Activated B cell treated with CpG ODN at 0.5 μM for 24 hours (primary cell): ENCODE measurements at places on chromosomes 5 and 9. TPM values are rescaled to one million over a fixed set of nuclear protein-coding genes. Genes with fewer than 3 reads are reported as not detected.

SMIM33 gene
- total RNA-seq, result not detected in 2 replicates

DNA sequence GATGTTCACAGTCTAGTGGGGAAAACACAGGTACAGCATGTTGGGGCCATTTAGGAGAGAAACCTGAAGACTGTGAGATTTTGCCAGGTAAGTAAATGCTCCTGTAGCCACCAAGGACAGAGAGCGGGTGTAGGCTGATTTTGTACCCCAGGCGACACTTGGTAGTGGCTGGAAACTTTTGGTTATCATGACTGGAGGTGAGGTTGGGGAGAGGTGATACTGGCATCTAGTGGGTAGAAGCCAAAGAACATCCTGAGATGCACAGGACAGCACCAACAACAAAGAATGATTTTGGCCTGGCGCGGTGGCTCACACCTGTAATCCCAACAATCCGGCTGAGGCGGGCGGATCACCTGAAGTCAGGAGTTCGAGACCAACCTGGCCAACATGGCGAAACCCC is 38.8 kb upstream of the PWWP2A start:
- peaks cover 5% of the 10 kb centered on the region for H3K27me3 ChIP-seq
- H3K4me3 ChIP-seq, result no peak overlapping the region
- no peaks in the 10 kb centered on the region for H3K36me3 ChIP-seq

LECT2 gene
- not detected in 2 replicates for total RNA-seq

ALDH7A1 gene
- 0.95 and 1.8 TPM in 2 replicates for total RNA-seq

GRCh38 chr5:102623329-102624065 is 124.7 kb upstream of the SLCO6A1 start:
- peaks cover 2% of the 10 kb centered on the region for H3K4me1 ChIP-seq
- no peaks in the 10 kb centered on the region for H3K36me3 ChIP-seq
- no peak overlapping the region for H3K4me3 ChIP-seq

STPG3 gene
- 0.37 TPM in 1 of 2 replicates, not detected in the other for total RNA-seq

- no peak for DNase-seq
- peaks cover 54% of the 10 kb centered on the region for H3K36me3 ChIP-seq
- peak overlapping the region; percentile 79 for H3K27ac ChIP-seq
- H3K27me3 ChIP-seq, result no peaks in the 10 kb centered on the region
- H3K4me3 ChIP-seq, result no peak overlapping the region
- H3K4me1 ChIP-seq, result peaks cover 33% of the 10 kb centered on the region
Observed at GRCh38 chr9:104784098-104784497, 20.2 kb downstream of the NIPSNAP3B start.

PCYOX1L gene
- total RNA-seq, result 6.1 and 9.2 TPM in 2 replicates

DNA sequence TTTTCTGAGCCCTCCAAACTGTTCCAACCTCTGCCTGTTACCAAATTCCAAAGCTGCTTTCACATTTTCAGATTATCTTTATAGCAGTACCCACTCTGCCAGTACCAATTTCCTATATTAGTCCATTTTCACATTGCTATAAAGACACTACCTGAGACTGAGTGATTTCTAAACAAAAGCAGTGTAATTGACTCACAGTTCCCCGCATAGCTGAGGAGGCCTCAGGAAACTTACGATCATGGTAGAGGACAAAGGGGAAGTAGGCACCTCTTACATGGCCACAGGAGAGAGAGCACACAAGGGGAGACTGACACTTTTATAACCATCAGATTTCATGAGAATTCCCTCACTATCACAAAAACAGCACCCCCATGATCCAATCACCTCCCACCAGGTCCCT is 105.0 kb downstream of the DTWD2 start:
- H3K4me3 ChIP-seq, result no peak overlapping the region
- no peaks in the 10 kb centered on the region for H3K27me3 ChIP-seq
- H3K27ac ChIP-seq, result no peak overlapping the region
- peaks cover 9% of the 10 kb centered on the region for H3K36me3 ChIP-seq
- no peak for DNase-seq

DNA sequence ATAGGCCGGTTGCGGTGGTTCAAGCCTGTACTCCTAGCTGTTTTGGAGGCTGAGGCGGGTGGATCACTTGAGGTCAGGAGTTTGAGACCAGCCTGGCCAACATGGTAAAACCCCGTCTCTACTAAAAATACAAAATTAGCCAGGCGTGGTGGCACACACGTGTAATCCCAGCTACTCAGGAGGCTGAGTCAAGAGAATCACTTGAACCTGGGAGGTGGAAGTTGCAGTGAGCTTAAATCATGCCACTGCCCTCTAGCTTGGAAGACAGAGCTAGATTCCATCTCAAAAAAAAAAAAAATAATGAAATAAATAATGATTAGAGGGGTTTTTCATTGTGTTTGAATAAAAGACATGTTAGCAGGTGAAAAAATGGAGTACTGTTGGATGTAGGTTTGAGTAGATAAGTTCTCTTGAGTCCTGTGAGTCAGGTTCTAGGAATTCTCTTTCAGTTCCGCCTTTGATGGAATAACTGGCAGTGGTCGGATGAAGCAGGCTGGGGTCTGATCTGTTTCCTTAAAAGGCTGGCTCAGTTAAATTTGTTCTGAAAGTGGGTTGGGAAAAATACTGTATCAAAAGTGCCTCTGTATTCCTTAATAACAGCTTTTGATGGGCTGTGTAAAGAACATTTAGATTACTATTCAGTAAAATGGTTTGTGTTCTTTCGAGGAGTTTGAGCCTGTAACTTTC is 73.2 kb downstream of the AOPEP start:
- no peak overlapping the region for H3K27ac ChIP-seq
- no peak for DNase-seq
- peaks cover 2% of the 10 kb centered on the region for H3K4me1 ChIP-seq

DNA sequence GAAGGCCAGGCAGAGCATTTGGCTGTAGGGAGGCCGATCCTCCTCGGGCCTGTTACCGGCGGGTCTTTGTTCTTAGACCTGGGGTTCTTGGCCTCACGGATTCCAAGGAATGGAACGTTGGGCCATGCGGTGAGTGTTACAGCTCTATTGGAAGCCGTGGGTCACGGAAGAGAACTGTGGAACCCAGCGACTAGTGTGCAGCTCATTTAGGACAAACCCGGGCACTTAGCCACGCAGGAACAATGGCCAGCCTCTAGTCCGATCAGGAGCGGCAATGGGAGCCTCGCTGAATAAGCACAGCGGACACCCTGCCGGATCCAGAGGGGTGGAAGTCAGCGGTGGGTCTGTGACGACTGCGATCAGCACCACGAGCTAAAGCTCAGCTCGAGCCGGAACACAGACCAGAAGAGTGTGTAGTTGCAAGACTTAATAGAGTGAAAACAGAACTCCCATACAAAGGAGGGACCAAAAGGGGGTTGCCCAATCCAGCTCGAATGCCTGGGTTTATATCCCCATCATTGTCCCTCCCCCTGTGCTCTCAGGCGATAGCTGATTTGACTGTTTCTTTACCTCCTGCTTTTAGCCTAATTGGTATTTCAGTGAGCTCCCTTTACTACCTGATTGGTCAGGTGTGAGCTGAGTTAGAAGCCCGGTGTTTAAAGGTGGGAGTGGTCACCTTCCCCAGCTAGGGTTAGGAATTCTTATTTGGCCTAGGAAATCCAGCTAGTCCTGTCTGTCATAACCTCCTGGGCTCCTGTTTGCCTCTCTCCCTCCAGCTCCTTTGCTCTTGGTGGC is 53.7 kb upstream of the RPL26L1 start:
- no peak for DNase-seq
- peaks cover 9% of the 10 kb centered on the region for H3K4me1 ChIP-seq
- H3K27me3 ChIP-seq, result no peaks in the 10 kb centered on the region
- H3K4me3 ChIP-seq, result no peak overlapping the region

GRCh38 chr9:125659954-125660353 is 47.1 kb downstream of the MAPKAP1 start:
- no peak overlapping the region for H3K27ac ChIP-seq
- peaks cover 41% of the 10 kb centered on the region for H3K36me3 ChIP-seq
- peaks cover 5% of the 10 kb centered on the region for H3K4me1 ChIP-seq
- no peak for DNase-seq
- no peaks in the 10 kb centered on the region for H3K27me3 ChIP-seq

GRCh38 chr9:2489838-2490314 is 131.7 kb upstream of the VLDLR start:
- no peak for DNase-seq
- H3K27ac ChIP-seq, result no peak overlapping the region
- H3K4me3 ChIP-seq, result no peak overlapping the region
- no peaks in the 10 kb centered on the region for H3K4me1 ChIP-seq
- no peaks in the 10 kb centered on the region for H3K36me3 ChIP-seq
- H3K27me3 ChIP-seq, result peaks cover 6% of the 10 kb centered on the region

- no peak overlapping the region for H3K27ac ChIP-seq
- no peaks in the 10 kb centered on the region for H3K36me3 ChIP-seq
- no peak for DNase-seq
- no peaks in the 10 kb centered on the region for H3K27me3 ChIP-seq
- H3K4me3 ChIP-seq, result no peak overlapping the region
Observed at GRCh38 chr5:133924221-133924920, 44.1 kb downstream of the C5orf15 start.

GRCh38 chr5:44089424-44090144 is 299.6 kb downstream of the FGF10 start:
- DNase-seq, result no peak
- no peaks in the 10 kb centered on the region for H3K27me3 ChIP-seq
- no peak overlapping the region for H3K4me3 ChIP-seq
- H3K36me3 ChIP-seq, result no peaks in the 10 kb centered on the region
- H3K4me1 ChIP-seq, result no peaks in the 10 kb centered on the region
- H3K27ac ChIP-seq, result no peak overlapping the region

DNA sequence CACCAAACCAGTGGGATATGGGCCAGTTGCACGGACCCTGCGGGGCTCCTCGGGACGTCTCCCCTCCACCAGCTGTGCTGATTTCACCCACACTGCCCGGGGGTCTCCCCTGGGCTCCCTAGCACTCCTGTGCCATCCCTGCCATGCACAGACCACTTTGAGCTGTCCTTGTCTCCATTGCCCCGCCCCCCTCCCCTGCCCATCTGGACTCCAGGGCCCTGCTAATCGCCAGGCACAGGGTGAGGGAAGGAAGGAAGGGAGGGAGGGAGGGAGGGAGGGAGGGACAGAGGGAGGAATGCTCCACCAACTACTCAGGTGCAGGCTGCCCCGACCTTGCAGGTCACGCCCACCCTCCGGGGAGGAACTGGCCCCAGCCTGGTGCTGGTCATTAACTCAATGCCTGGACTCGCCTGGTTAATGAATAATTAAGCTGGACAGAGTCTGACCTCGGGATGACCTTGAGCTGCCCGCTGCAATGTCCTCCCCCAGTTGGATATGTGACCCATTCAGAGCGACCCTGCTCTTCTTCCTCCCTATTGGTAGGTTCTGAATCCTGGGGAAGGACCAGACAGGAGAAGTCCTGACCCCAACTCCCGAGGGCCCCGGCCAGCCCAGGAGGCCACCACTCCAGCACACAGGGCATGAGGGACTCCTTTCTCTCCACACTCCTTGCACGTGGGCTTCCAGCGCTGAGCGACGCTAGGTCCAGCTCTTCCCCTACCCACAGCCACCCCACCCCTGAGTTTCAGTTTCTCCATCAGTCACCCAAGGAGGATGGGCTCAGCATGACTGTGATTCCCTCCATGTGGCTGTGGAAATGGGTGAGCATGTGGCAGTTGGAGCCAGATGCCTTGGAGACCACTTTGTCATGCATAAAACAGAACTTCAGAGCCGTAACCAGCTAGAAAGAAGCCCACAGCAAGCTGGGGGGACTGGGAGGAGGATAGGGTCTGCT is 62.1 kb downstream of the C9orf50 start:
- peaks cover 14% of the 10 kb centered on the region for H3K27me3 ChIP-seq
- H3K36me3 ChIP-seq, result no peaks in the 10 kb centered on the region
- H3K27ac ChIP-seq, result no peak overlapping the region
- H3K4me3 ChIP-seq, result no peak overlapping the region
- no peak for DNase-seq

GRCh38 chr5:168088410-168089173 is 202.9 kb upstream of the WWC1 start:
- no peak overlapping the region for H3K27ac ChIP-seq
- H3K27me3 ChIP-seq, result no peaks in the 10 kb centered on the region
- DNase-seq, result no peak

DNA sequence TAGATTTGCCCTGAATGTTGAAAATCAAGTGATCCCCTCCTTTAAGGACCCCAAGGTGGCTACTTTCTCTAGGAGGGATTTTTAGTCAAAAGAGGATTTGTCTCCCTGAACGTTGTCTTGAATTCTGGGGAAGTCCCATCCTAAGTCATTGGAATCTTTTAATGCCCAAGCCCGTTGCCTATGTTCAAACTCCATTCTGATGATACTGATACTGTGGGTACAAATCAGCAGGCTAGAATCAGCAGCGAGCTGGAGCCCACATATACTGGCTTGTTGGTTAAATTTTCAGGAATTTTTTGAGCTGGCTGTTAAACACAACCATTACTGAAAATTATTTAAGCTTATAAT is 22.4 kb upstream of the TNFSF15 start:
- H3K27me3 ChIP-seq, result peaks cover 4% of the 10 kb centered on the region
- DNase-seq, result no peak
- H3K4me3 ChIP-seq, result no peak overlapping the region

GRCh38 chr9:115328228-115328627 is 210.3 kb upstream of the TNC start:
- no peak overlapping the region for H3K27ac ChIP-seq
- no peaks in the 10 kb centered on the region for H3K27me3 ChIP-seq
- no peaks in the 10 kb centered on the region for H3K36me3 ChIP-seq
- H3K4me3 ChIP-seq, result no peak overlapping the region
- H3K4me1 ChIP-seq, result no peaks in the 10 kb centered on the region
- no peak for DNase-seq

DNA sequence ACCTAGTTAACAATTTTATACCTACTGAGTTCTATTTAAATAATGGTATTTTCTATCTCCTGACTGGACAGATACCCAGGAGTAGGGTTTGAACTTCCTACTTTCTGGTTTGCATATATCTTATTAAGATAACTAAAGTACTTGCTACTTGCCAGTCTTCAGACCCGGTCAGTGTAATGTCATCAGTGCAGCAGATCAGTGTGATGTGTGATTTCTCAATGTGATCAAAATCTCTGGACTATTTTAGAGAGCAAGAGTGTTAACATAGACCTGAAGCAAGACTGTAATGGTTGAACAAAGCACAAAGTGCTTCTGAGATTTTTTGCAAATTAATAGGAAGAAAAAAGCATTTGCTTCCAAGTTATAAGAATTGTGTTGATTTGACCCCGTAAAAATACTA is 6.8 kb downstream of the TMEM38B start:
- no peak overlapping the region for H3K4me3 ChIP-seq
- H3K27ac ChIP-seq, result no peak overlapping the region
- peaks cover 26% of the 10 kb centered on the region for H3K4me1 ChIP-seq
- no peak for DNase-seq
- H3K27me3 ChIP-seq, result no peaks in the 10 kb centered on the region
- H3K36me3 ChIP-seq, result peaks cover 1% of the 10 kb centered on the region

- no peak overlapping the region for H3K4me3 ChIP-seq
- no peaks in the 10 kb centered on the region for H3K36me3 ChIP-seq
- no peak for DNase-seq
- no peaks in the 10 kb centered on the region for H3K4me1 ChIP-seq
- H3K27ac ChIP-seq, result no peak overlapping the region
- no peaks in the 10 kb centered on the region for H3K27me3 ChIP-seq
Observed at GRCh38 chr5:150562832-150563231, 54.9 kb downstream of the NDST1 start.

DNA sequence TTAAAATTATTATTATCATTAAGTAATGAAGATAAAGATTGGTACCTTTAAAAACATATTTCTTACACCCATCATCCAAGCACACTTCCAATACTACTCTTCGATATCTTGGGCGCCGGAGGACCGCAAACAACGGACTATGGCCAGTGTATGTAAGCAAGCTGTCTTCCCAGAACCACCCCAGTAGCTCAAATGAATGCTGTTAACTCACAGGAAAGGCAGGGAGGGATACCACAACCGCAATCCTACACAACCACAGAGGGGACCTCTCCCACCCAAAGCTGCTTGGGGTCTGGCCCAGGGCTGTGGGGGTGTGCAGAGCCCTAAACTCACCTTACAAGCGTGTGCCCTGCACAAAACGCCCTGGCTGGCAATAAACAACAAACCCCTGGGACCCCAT is 20.6 kb downstream of the GOLM1 start:
- H3K27ac ChIP-seq, result no peak overlapping the region
- H3K27me3 ChIP-seq, result no peaks in the 10 kb centered on the region
- no peak overlapping the region for H3K4me3 ChIP-seq
- no peaks in the 10 kb centered on the region for H3K4me1 ChIP-seq
